ENCODE measurements at places on chromosomes 16 and 17.

GRCh38 chr17:74603037-74603635, 11.1 kb upstream of the CD300LD start:
- DNase-seq, result no peak

GRCh38 chr17:64063088-64063487, 42.7 kb upstream of the ICAM2 start:
- DNase-seq, result no peak

GRCh38 chr17:33657181-33657580, 364.1 kb upstream of the ASIC2 start:
- no peak for DNase-seq

- no peak for DNase-seq
Observed at GRCh38 chr17:39627712-39628516, 1.2 kb downstream of the PPP1R1B start.

DNA sequence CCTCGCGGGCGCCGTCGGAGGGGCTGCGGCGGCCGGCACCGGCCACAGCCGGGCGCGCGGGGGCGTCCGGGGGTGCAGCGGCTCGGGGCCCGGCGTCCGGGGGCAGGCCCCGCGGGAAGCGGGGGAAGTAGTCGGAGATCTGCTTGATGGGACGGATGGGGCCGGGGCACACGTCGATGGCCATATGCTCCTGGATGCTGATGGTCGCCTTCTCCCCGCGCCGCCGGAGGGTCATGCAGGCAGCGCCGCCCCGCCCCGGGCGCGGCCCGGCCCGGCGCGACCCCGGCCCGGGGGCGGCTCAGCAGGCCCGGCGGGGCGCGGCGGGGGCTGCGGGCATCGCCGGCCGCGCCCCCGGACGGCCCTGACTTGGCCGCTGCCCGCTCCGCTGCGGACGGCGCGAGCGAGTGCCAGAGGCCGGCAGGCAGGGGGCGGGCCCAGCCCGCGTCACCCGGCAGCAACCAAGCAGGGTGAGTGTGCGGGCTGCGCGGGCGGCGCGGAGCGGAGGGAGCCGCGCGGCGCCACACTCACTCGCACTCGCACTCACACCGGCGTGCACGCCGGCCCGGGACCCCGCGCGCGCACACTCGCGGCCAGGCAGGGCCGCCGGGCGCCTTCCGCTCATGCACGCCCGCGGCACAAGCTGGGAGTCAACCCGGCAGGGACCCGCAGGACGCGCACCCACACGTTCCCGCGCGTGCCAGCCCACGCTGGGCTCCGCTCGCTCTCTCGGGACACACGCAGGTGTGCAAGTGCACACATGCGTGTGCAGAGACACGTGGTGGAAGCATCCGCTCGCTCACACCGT, at the start of gene DOC2B:
Gene DOC2B (minus strand): TSS at position 406 of the 805 bp plus-strand sequence. CDS start 171 bp downstream, at position 235.
- DNase-seq, result no peak

- no peak for DNase-seq
Observed at GRCh38 chr16:72203401-72203800, 31.4 kb upstream of the PMFBP1 start.

- no peak for DNase-seq
Observed at GRCh38 chr17:79645777-79646088, 34.9 kb upstream of the RBFOX3 start.

DNA sequence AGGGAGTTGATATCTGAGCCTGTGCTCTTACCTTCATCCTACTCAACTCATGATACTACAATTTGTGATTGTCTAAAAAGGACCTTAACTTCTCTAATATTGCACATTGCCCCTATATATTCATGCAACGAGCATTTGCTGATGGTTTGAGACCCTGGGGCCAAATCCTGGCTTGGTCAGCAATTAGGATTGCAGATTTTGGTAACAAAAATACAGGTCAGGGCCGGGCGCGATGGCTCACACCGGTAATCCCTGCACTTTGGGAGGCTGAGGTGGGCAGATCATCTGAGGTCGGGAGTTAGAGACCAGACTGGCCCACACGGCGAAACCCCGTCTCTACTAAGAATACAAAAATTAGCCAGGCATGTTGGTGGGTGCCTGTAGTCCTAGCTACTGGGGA, 35.4 kb upstream of the HAPSTR1 start:
- no peak for DNase-seq

DNA sequence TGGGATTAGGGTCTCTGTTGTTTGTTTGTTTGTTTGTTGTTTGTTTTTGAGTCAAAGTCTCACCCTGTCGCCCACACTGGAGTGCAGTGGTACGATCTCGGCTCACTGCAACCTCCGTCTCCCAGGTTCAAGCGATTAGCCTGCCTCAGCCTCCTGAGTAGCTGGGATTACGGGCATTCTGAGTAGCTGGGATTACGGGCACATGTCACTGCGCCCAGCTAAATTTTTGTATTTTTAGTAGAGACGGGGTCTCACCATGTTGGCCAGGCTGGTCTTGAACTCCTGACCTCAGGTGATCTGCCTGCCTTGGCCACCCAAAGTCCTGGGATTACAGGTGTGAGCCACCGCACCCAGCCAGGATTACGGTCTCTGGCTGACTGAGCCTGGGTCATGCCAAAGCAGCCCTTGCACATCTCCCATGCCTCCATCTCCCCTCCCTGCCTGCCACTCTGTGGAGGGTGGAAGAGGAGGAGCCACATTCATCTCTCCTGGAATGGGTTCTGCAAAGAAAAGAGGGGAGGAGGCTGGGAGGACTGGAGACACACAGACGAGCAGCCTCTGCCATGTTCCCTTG, 59.2 kb downstream of the BEAN1 start:
- no peak for DNase-seq

- DNase-seq, result no peak
Observed at GRCh38 chr17:9226794-9227135, 205.5 kb downstream of the NTN1 start.

GRCh38 chr16:88064889-88065746, 113.9 kb downstream of the BANP start:
- no peak for DNase-seq

- no peak for DNase-seq
Observed at GRCh38 chr16:3607634-3608033, 3.8 kb downstream of the SLX4 start.

- no peak for DNase-seq
Observed at GRCh38 chr17:7508145-7508544, 24.0 kb downstream of the POLR2A start.

GRCh38 chr17:74757502-74757901, 9.1 kb downstream of the NHERF1 start:
- no peak for DNase-seq

All from activated CD4-positive, CD25-positive, alpha-beta regulatory T cell treated with anti-CD3 and anti-CD28 coated beads, Interleukin-2, amount 50 U/mL, for 72 hours (primary cell).